ENCODE measurements at places on chromosomes 6 and 20.

GRCh38 chr20:36315545-36316351, 9.6 kb downstream of the DLGAP4 start:
- no peak for DNase-seq

- no peak for DNase-seq
These were observed 7.6 kb upstream of the ADGRF4 start for GRCh38 chr6:47690791-47691190.

DNA sequence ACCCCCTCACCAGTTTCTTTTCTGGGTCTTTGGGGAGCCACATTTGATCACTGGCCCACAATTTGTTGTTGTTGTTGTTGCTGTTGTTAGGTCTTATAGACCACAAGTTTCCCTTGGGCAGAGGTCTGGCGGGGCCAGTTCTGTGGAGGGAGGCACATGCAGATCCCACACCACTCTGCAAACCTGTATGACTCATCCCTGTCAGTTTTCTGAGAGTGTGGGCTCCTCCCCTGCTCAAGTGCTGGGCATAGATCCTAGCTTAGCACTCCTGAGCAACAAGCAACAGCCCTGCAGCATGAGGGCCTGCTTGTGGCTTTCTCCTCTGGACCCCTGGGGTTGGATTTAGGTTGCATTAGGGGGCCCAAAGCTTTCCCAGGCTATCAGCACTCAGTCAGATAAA, 411.1 kb upstream of the HTR1E start:
- no peak for DNase-seq

GRCh38 chr6:92433911-92434310, 985.4 kb downstream of the EPHA7 start:
- no peak for DNase-seq

- DNase-seq, result no peak
These were observed 651.6 kb upstream of the MARCKS start for GRCh38 chr6:113205553-113205952.
